ENCODE measurements at places on chromosomes 5 and 9.

DNA sequence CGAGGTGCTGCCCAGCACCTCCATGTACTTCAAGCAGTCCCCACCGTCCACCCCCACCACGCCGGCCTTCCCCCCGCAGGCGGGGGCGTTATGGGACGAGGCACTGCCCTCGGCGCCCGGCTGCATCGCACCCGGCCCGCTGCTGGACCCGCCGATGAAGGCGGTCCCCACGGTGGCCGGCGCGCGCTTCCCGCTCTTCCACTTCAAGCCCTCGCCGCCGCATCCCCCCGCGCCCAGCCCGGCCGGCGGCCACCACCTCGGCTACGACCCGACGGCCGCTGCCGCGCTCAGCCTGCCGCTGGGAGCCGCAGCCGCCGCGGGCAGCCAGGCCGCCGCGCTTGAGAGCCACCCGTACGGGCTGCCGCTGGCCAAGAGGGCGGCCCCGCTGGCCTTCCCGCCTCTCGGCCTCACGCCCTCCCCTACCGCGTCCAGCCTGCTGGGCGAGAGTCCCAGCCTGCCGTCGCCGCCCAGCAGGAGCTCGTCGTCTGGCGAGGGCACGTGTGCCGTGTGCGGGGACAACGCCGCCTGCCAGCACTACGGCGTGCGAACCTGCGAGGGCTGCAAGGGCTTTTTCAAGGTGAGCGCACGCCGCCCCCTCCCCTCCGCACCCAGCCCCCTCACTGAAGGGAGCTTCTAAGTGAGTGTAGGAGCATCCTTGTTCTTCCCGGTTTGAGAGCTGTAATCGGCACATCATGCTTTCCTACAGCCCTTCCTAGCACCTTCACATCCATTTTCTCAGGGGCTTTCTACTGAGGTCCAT lies 6.9 kb downstream of the NR4A3 start:
- DNase-seq, result no peak

DNA sequence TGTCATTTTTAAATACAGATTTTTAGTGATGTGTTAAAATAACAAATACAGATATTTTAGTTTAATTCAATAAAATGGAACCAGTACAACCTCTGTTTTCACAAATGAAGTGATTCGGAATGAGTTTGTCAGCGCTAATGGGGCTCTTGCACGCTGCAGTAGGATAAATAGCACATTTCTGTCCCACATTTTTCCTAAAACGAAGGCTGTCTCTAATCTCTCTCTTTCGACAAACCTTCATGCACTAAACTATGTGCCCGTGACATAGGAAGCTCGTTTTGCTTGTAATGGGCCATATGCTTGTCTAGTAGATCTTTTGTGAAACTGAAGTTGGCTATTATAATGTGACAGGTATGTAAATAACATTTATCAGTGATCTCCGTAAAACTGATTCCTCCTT lies 100.5 kb downstream of the INIP start:
- DNase-seq, result no peak

GRCh38 chr5:110803467-110804326 lies 64.9 kb downstream of the SLC25A46 start:
- DNase-seq, result no peak

- DNase-seq, result no peak
Measured at GRCh38 chr5:75053304-75054133, 1.2 kb upstream of the GCNT4 start.

DNA sequence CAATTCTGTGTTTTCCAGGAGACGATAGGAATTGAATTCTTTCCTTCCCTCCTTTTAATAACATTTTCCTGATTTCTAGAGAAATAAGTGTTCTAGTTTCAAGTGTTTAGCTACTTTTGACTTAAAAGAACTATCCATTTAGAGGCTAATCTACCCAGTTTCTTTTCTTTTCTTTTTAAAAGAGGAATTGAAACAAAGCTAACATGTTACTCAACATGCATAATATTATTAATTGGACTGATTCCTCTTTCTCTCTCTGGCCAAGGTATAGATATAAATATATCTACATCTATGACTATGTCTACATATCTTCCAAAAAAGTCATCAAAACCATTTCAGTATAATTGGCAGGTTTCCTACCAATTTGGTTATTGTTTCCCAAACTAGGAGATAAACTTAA lies 309.8 kb downstream of the TRPM3 start:
- DNase-seq, result no peak

- DNase-seq, result no peak
Measured at GRCh38 chr5:160260881-160261815, 31.8 kb downstream of the FABP6 start.

GRCh38 chr9:93677641-93678136 lies 101.3 kb downstream of the PHF2 start:
- DNase-seq, result no peak

DNA sequence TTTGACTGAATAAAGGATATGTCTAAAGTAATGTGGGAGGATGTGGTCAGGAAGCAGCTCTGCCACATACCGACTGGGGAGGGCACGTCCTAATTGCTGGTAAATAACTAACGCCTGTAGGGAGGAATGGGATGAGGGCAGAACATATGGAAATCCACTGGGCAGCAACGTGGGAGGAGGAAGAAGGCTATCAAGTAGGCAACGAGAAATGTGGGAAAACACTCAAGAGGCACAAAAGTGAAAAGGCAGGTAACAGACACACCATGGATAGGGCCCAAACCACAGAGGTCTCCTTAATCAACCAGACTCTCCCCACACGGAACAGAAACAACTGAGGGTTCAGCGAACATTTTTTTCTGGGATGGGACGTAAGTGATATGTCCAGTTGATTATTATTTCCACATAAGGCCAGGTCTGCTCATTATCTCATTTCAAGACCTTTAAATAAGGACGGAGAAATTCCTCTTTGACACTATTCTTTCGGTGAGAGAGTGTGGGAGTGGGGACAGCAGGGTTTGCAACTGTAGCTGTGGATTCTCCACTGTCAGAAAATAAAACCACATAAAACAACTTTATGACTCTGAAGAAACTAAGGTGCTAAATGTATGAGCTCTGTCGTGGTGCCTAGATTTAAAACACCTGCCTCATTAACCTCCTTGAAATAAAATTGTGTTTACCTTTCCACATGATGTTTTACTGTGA lies 17.0 kb downstream of the IARS1 start:
- no peak for DNase-seq

DNA sequence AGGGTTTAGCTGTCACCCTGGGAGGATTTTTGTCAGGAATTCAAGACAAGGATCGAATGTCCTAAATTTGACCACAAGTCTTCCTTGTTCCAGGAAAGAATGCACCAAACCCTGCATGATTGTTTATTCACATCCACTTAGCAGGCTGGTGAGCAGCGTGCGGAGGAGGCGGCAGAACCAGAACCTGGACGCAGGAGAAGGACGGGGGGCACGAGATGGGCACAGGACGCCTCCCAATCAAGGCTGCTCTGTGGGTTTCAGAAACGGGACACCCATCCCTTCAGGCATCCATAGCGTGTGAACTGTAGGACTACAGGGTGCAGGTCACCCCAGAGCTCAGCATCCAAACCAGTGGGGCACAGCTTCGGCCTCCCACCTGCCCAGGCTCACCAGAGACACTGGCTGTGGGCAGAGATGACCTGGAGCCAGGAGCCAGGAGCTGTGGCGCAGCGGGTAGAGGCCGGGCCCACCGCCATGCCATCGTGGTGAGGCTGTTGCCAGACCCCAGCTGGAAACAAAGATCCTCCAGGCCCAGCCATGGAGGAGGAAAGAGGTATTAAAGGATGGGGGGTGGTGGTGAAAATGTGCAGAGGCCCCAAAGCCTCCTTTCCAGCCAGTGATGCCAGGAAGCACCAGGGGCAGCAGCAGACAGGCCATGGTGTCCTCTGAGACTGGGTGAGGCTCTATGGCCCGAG lies 32.3 kb upstream of the ADAMTS2 start:
- DNase-seq, result no peak

DNA sequence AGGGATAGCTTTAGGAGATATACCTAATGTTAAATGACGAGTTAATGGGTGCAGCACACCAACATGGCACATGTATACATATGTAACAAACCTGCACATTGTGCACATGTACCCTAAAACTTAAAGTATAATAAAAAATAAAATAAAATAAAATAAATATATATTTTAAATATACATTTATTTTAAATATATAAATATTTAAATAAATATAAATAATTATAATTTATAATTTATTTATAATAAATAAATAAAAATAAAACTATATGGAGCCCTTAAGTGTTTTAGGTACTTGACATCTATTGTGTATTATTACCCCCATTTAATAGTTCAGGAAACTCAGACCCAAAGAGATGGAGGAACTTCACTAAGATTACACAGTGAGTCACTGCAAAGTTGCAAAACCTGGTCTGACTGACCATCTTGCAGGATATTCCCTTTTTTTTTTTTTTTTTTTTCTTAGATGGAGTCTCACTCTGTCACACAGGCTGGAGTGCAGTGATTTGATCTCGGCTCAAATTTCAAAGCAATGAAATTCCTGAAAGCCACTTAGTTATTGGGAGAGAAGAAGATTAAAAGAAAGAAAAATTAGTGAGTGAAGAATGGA lies 5.8 kb upstream of the C5orf52 start:
- DNase-seq, result no peak

GRCh38 chr5:147737921-147738320 lies 44.6 kb downstream of the JAKMIP2 start:
- no peak for DNase-seq

Measured in activated CD8-positive, alpha-beta memory T cell treated with anti-CD3 and anti-CD28 coated beads for 48 hours (primary cell).